ENCODE measurements at places on chromosomes 1 and 21.

- DNase-seq: no peak
Measured at GRCh38 chr1:234504969-234505768, 26.2 kb upstream of the TARBP1 start.

- no peak for DNase-seq
Measured at GRCh38 chr1:172893146-172893841, 157.4 kb downstream of the TNFSF18 start.

- DNase-seq: no peak
Measured at GRCh38 chr21:28828021-28828420, 164.7 kb downstream of the LTN1 start.

DNA sequence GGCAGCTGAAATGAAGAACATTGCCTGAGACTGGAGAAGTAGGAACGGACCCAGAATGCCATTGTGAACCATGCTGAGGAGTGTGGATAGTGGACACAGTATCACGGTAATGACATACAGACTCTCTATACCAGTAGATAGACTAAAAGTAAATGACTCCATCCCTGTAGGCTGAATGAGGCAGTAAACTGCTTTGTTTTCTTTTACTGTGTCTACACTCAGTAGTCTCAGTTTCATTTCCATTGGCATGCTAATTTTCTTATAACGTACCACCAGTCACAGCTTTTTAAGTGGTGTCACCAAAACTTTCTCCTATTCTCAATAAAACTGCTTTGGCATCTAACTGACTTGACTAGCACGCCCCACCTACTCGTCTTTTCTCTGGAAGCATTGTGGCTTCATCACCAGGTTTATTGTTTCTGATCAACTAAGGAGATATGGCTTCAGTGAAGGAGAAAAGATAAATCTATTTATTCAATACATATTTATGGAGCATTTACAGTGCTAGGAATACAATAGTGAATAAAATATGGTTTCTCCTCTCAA, 8.4 kb upstream of the ZNF697 start:
- DNase-seq: no peak

DNA sequence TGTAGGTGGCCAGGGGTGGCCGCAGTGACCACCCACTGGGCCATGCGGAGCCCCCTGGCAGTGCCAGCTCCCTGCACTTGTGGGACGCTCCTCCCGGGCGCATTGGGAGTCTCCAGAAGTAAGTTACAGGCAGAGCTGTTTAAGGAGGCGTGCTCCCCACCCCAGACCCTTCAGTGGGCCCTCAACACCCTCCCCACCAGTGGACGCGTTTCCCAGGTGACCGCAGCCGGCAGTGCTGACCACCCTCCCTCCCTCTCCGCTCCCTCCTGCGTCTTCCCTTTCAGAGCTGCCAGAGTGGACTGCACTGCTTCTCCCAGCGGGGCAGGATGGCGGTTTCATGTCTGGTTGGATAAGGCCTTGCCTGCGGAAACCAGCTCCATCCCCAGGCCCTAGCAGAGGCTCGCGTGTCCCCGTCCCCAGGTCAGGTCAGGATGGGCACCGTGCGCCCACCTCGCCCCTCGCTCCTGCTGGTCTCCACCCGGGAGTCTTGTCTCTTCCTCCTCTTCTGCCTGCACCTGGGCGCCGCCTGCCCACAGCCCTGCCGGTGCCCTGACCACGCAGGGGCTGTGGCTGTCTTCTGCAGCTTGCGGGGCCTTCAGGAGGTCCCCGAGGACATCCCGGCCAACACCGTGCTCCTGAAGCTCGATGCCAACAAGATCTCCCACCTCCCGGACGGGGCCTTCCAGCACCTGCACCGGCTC, 1.1 kb downstream of the LRRC3 start:
- DNase-seq: no peak

- DNase-seq: no peak
Measured at GRCh38 chr1:110220324-110220723, 10.2 kb downstream of the KCNC4 start.

DNA sequence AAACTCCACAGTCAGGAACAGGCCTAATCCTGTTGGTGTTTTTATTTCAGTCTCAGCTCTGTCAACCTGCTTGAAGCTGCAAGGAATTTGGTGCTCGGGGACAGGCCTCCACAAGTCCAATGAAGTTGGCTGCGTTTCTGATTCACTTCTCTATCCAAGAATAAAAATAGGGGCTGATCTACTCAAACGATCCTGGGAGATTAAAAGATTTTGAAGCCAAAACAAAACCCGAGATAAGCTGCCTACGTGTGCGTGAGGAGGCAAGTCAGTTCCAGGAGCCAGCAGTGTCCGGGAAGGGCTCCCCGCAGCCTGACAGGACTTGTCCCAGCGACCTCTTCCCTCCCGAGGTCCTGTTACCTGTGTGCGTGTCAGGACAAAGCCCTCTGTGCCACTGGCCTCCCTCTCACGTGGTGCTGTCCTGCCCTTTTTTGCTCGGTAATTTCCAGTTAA, 98.0 kb downstream of the ETS2 start:
- DNase-seq: no peak

All from HCEC 1CT (cell line).